Amniotic stem cell (primary cell): ENCODE measurements at places on chromosomes 7 and 10.

DNA sequence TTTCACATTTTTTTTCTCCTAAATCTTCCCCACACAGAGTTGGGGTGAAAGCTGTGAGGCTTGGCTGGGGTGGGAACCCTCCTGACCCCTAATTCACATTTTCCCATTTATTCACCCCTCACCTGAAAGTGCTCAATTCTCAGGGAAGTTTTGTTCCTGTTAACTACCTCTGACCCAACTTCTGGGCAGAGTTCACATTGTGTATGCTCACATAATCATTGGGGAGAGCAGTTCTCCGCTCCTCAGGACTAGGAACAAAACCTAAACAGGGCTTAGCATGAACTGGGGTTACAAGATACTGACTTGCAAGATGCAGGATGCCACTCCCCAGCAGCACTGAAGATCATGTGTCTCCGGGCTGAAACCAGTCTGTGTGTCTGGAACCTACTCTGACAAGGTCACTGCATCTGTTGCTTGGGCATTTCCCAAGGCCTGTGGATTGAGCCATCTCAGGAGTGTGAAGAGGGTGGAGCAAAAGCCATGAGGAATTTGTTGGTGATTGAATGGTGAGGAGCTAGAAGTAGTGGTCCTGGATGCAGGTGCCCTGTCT lies 258.1 kb upstream of the IGFBP3 start:
- no peak for DNase-seq

DNA sequence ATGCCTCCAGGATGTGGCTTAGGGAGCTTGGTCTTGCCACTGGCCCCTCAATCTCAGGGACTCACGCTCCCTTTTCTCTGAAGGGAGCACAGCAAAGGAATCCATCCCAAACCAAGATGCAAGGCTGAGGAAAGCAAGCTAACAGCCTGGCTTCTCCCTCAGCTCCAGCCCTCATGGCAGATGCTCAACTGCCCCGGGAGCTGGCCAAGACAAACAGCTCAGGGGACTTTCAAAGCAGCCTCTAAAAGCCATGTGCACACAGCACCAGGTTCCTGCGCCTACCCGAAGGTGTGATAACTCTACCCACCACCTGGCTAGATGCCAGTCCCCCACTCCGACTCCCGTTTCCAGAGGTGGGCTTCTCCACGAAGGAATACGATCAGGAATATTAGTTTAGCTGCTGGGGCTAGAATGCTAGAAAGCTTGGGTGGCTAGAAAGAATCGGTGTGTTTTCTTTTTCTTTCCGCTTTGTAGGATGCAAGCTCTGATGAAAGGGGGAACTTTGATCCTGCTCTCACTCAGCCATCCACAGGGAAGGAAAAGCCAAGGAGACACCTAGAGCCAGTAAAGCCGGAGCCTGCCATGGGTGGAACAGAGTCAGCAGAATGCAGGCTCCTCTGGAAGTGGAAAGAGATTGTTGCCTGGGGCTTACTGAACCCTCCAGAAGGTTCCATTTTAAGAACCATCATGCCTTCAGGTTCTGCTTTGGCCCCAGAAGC lies 89.0 kb upstream of the FGFR2 start:
- DNase-seq: no peak

DNA sequence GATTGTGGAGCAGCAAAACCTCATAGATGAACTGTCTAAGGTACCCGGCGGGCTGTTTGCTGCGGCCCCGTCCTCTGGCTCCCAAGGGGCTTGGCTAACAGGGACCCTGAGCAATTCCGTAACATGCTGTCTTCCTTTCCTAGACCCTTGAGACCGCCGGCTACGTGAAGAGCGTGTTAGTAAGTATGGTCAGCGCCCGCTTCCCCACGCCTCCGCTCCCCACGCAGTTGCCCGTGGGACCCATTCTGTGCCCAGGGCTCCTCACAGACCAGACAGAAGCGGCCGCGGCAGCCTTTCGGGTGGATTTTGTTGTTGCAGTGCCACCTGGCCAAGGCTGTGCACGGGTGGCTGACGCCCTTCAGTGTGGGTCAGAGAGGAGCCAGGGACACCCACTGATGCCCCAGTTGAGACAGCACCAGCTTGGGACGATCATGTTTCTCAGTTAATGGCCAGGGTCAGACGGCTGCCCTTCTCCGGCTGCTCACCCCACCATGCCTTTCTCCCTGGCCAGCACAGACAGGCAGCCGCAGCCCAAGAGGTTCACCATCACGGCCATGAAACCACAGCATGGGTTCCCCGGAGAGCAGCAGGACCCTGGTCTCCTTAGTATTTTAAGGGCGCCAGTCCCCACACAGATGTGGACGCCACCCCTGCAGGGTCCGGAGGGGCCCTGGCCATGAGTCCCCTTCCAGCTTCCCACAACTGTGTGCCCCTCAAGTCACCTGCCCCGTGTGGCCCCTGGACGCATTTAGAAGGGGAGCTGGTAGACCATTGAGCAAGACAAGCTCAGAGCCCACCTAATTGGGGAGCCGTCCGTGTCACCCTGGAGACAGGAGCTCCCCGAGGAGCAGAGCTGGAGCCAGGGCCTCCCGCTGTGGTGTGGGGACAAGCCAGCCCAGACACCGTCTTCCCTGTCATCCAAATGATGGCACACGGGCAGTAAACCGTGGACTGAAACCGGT lies 49.4 kb upstream of the DPYSL4 start:
- no peak for DNase-seq

GRCh38 chr7:119692541-119692940 lies 580.4 kb upstream of the KCND2 start:
- no peak for DNase-seq

GRCh38 chr10:37220866-37221265 lies 95.5 kb downstream of the ANKRD30A start:
- DNase-seq: no peak

GRCh38 chr7:25775999-25776743 lies 375.8 kb upstream of the NFE2L3 start:
- DNase-seq: no peak

- DNase-seq: no peak
These were observed 499.4 kb downstream of the AUTS2 start for GRCh38 chr7:70097645-70098044.

DNA sequence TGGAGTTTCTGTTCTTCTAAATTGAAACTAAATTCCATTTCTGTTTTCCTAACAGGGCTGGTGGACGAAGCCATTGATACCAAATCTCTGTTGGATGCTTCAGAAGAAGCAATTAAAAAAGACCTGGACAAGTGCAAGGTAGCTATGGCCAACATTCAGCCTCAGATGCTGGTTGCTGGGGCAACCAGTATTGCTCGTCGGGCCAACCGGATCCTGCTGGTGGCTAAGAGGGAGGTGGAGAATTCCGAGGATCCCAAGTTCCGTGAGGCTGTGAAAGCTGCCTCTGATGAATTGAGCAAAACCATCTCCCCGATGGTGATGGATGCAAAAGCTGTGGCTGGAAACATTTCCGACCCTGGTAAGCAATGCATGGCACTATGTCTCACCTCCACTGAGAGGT lies 45.6 kb downstream of the AP3M1 start:
- DNase-seq: no peak

- no peak for DNase-seq
These were observed 12.9 kb upstream of the ITGB1 start for GRCh38 chr10:32970910-32971309.

DNA sequence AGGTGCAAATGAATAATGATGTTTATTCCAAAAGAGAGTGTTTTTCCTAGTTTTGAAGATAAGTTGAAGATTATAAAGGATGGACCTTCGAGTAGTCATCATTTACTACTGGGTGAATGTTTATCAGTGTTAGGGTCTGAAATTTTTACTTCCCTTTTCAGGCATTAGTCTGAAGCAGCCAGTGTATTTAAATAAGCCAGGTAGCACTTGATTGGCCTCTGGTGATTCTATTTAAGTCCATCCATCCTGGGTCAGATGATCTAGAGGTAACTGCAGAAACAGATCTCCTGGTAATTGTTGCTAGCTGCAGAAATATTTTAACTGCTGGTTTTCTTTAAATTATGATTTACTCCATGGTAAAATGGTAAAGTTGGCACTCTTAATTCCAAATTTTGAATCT lies 34.1 kb upstream of the AGR2 start:
- DNase-seq: no peak

- no peak for DNase-seq
These were observed 3.4 kb upstream of the IL6 start for GRCh38 chr7:22723637-22724036.

GRCh38 chr7:92754919-92755581 lies 81.3 kb downstream of the CDK6 start:
- no peak for DNase-seq

DNA sequence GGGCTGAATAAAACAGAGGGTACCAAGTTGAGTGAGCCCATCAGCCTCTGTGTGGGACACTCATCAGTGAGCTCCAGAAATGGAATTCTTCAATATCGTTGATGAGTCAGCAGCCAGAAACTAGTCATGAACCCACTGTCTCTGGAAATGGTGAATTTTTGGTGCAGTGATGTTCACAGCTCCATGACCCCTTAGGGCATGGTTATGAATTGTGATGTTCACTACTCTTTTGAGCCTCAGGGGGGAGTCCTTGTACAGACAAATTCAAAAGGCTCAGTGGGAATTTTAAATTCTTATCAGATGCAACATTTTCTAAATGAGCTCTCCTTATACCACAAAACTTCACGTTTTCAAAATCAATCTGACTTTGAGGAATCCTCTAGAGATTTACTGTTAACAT lies 335.7 kb downstream of the PHTF2 start:
- peak; percentile 81 for DNase-seq

- no peak for DNase-seq
These were observed 83.2 kb downstream of the PDE1C start for GRCh38 chr7:31986878-31987518.

DNA sequence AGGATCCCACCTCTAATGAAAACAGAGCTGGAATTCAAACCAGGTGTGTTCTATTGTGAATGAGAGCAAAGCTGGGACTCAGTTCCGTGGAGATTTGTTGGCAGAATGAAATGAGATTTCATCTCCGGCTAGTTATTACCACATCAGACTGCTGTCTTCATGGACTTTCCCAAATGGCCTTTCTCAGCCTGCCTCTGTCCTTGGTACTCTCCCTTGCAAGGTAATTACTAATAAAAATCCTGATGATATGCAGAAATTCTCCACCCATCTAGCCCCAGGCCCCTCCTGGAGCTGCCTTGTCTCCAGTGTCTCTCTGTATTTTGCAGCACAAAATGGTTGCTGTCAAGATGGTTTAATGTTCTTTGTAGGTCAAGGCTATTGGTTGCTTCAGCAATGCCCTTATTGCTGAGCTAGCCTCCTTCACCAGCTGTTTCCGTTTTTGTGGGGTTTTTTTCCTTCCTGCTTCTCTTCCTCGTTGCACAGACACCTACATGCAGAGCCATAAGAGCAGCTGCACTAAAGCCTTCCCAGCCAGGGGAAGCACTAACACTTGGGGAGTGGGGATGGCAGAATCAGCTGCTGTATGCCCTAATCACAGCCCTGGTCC lies 185.0 kb upstream of the GHITM start:
- no peak for DNase-seq

GRCh38 chr10:60260321-60260720 lies 129.4 kb downstream of the ANK3 start:
- DNase-seq: no peak

DNA sequence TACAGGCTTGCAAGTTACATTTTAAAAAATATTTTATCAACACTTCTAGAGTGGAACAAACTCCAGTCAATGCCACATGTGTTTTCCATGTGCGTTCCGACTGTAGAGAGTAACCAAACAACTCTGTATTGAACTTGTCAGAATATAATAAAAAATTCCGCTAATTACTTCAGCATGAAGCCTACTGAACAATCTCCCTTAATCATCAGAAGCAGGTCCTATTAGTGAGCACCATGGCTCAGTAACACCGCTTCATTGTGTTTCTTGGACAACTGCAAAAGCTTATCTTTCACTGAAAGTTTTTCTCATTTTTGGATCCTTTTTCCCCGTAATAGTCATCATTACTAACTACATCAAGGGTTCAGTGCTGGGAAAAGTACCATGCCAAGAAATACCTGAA lies 117.0 kb downstream of the MKX start:
- no peak for DNase-seq
